Endodermal cell (in vitro differentiated cells): ENCODE measurements at places on chromosomes 3 and 15.

GRCh38 chr3:46168583-46169345, 39.3 kb downstream of the CCR1 start:
- H3K4me3 ChIP-seq: no peak overlapping the region
- H3K27me3 ChIP-seq: no peaks in the 10 kb centered on the region
- H3K36me3 ChIP-seq: no peaks in the 10 kb centered on the region
- no peak for DNase-seq
- no peak overlapping the region for H3K27ac ChIP-seq

- H3K27me3 ChIP-seq: no peaks in the 10 kb centered on the region
- no peaks in the 10 kb centered on the region for H3K4me1 ChIP-seq
- no peak for DNase-seq
- no peaks in the 10 kb centered on the region for H3K36me3 ChIP-seq
- H3K4me3 ChIP-seq: no peak overlapping the region
- no peak overlapping the region for H3K27ac ChIP-seq
Measured at GRCh38 chr3:54899273-54899672, 28.6 kb downstream of the LRTM1 start.

DNA sequence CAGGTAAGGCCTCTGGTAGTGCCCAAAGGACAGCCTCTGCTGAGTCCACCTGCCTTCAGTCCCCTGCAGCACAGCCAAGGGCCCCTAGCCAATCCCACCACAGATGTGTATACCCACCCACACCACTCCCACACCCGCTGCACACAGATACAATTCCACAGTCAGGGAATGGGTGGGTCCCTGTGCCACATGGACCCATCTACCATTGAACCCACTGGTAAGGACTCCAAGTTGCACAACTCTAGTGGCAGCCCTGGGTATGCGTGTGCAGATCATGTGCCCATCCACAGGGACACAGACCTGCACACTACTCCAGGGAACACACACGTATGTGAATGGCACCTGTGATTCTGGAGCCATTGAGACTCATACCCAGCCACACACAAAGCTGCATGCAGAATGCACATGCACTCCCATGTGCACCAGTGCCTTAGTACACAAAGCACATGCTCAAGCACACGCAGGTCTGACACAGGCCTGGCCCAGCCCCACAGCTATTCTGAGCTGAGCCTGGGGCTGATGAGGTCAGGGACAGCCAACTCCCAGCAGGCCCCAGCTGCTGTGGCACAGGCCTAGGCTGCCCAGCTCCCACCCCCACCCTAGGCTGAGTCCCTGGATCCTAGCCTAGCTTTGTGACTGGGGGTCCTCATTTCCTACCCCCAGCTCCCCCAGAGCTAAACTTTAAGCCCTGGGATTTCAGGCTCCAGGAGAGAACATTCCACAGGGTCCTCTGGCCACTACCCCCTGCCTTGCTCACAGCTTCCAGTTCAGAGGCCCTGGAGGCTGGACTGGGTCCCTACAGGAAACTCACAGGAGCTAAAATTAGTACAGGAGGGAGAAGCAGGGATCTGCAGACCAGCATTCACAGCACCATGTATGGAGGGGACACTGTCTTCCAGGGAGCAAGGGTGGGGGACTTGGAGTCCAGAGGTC, 2.7 kb upstream of the ALS2CL start:
- no peaks in the 10 kb centered on the region for H3K4me1 ChIP-seq
- H3K27me3 ChIP-seq: peaks cover 18% of the 10 kb centered on the region
- H3K27ac ChIP-seq: no peak overlapping the region
- DNase-seq: no peak

DNA sequence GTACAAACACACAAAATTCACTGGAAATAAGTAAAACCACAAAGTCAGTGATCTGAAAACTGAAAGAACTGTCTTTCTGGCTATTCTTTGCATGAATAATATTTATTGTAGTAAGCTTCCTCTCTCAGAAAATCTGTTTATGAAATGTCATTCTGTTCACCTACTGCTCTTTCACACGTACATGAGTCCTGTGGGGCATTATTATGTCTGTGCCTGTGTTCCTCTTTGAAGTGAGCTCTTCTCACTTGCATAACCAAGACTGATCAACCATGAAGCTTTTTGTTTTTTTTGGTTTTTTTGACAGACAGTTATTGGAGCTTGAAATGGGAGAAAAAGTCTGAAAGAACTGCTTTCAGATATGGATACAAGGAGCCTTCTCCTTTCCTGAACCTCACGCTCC, 195.8 kb downstream of the PLCH1 start:
- no peak overlapping the region for H3K27ac ChIP-seq
- no peak for DNase-seq
- H3K4me3 ChIP-seq: no peak overlapping the region
- H3K4me1 ChIP-seq: no peaks in the 10 kb centered on the region
- H3K36me3 ChIP-seq: peaks cover 6% of the 10 kb centered on the region

- H3K27me3 ChIP-seq: no peaks in the 10 kb centered on the region
- peak overlapping the region; percentile 97 for H3K4me3 ChIP-seq
- no peak overlapping the region for H3K27ac ChIP-seq
- no peak for DNase-seq
- H3K36me3 ChIP-seq: no peaks in the 10 kb centered on the region
Measured at GRCh38 chr3:120451806-120452205, 1.0 kb upstream of the FSTL1 start.
